Foreskin melanocyte (primary cell): ENCODE measurements at places on chromosomes 6 and 20.

- peak; percentile 71 for DNase-seq
These were observed 2.8 kb upstream of the MC3R start for GRCh38 chr20:56245761-56246160.

DNA sequence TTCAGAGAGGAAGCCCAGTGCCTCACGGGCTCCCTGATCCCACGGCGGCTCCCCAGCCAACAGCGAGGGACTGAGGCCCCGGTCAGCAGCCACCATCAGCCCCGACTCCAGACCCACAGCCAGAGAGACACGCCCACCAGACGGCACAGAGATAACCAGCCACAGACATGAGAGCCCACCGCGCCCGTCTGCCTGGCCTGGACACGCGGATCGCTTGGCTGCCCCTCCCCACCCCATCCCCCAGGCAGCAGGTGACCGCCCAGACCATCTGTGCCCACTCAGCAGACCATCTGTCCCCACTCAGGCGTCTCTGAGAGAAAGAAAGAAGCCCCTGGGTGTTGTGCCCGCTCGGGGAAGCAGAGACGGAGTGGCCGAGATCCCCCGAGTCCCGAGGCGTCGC lies 55.5 kb upstream of the CHRNA4 start:
- DNase-seq: no peak

DNA sequence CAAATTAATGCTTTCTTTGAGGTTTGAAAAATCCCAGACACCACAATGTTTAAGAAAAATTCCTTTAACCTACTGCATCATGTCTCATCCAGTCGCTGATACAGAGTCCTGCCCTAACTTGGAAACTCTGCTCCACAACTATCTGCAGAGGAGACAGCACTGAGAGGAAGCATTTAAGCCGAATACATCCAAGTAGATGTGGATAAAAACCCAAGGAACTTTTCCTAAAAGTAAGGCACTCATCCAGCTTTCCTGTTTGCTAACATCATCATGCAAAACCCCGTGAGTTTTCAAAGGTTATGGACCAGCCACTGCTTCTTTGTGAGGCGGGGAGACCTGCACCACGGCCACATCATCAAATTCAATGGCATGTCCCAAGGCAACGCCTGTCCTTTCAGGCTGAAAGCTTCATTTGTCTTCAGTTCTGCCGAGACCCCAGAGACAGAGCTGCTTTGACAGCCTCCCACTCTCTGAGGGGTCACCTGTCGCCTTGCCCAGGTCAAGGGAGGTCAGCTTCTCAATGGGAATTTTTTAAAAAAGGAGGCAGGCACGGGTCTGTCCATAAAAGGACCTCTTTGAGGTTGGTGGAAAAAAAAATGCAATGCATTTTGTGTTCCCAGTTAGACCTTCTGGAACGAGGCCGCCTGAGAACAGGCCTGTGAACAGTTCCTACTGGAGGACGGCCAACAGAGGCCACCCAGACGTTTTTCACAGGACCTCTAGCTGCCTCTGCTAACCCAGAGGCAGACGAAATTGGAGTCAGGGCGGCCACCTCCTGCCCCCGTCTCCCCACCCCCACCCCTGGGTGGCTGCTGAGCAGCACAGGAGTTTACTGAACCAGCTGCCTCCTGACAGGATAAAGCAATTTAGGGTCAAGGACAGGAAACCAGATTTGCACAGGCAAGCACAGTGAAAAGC lies 142.5 kb upstream of the HDDC2 start:
- DNase-seq: no peak

GRCh38 chr20:8930726-8931125 lies 138.2 kb upstream of the PLCB4 start:
- no peak for DNase-seq

DNA sequence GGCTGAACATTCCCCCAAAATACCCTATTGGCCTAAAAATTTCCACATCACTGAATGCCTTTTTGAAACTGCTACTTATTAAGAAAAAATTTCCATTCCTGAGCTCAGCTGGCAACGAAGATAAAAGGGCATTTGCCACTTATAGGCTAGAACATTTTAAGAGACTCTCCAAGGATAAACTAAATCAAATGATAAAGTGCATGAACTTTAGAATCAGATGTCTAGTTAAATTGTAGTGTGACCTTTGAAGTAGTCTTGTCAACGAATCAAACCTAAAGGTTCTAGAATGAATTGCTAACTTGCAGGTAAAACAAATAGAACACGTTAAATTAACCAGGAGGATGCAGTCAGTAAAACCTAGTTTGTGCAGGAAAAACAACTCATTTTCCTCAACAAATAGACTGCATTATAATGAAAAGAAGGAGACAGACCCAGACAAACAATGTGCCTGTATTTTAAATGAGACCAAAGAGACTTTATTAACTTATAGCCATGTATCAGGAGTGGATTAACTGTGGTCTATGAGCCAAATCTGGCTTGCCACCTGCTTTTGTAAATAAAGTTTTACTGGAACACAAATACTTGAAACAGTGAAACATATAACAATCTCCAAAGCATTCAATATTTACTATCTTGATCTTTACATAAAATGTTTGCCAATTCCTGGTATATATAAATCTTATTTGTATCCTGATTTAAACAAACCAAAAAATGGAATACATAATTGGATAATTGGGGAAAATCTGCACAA lies 184.4 kb downstream of the MEI4 start:
- DNase-seq: no peak
